ENCODE measurements at places on chromosomes 3 and 15.
A peak's percentile ranks its signal among the peaks of the same experiment; 100 is the strongest.

GRCh38 chr3:24155276-24155675, 210.2 kb downstream of the NR1D2 start:
- no peak for DNase-seq

DNA sequence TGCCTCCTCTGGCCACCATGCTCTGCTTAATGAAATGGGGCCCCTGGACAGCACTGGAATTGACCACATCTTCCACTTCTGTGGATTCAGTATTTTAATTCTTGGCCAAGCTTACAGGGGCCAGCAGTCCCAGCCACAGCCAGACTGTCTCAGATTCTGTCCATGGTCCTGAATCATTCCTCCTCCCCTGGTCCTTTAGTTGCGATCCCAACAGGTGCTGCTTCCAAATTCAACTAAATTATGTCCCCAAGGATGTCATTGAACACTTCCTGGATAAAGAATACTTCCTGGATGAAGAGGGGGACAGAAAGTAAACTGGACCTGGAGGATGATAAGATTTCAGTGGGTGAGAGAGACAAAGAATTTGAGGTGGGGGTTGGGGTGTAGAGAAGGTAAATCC, 111.1 kb upstream of the FOXB1 start:
- DNase-seq: peak; percentile 19

GRCh38 chr15:66700412-66700801, 1.6 kb upstream of the SMAD6 start:
- no peak for DNase-seq

DNA sequence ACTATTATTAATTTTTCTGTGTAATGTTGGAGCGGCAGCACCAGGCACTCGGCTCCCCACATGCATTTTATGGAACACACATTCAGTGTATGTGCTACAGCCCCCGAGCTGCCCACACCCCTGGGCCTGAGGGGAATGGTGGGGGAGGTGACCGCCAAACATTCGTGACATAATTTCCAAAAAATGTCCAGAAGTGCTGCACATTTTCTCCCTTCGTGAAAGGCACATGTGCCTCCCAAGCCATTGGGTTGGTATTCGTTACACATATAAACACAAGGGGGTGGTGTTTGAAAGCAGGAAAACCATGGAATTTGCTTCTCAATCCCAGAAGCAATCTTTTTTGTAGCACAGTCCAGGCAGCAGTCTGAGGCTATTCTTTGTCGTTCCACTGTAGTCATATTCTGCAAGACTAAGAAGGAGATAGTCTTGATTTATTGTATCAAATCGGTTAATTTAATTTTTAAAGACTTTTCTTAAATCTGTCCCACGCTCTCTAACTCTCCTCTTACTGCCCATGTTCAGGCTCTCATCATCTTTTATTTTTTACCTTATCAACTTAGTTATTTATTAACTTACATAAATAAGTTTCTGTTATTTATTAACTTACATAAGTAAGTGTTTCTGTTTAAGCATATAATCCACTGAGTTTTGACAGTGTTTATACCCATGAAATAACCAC, 39.2 kb upstream of the POLR2M start:
- peak; percentile 79 for DNase-seq

DNA sequence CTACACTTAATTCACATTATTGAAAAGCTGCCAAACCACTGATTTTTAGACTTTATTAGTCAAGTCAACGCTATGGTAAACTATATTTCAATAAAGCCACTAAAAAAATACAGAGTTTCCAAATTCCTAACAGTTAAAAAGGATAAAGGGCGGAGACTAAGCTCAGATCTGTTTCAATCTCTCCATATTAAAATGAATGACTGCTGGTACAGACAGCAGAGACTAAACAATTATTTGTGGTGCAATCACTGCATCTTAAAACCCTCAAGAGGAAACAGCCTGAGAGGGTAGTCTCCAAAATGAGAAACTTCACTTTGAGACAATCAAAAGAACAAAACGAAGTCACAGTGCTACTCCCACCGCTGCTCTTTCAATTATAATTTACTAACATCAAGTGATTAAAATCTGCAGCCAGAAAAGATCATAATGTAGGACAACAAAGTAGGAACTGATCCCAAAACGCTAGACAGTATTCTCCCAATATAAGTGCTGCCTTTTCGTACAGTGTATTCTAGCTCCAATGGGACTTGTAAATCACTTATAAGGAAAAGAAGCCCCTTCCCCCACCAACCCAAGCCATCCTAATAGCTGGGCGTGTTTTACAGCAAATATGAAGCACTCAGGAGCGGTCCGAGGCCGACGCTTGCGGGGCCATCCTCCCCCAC, 1.2 kb downstream of the UBP1 start:
- DNase-seq: no peak

GRCh38 chr15:85773970-85774369, 20.8 kb downstream of the KLHL25 start:
- no peak for DNase-seq

DNA sequence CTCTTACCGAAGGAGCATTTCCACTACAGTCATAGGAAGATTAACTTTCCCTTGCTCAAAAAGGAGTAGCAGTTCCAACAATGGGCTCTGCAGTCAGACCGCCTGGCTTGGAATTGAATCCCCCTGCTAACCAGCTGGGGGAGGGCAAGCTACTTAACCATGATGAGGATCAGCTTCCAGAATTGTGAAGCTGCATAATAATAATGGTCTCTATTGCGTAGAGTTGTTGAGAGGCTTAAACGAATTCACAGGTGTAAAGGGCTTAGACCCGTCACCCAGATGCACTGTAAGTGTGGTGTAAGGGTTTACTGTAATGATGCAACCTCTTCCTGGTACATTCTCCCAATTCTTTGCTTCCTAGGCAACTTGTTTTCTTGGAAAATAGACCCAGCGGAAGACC, 185.2 kb upstream of the RGMA start:
- DNase-seq: no peak

- DNase-seq: peak; percentile 77
Observed at GRCh38 chr15:49847423-49848281, 226.8 kb downstream of the DTWD1 start.

DNA sequence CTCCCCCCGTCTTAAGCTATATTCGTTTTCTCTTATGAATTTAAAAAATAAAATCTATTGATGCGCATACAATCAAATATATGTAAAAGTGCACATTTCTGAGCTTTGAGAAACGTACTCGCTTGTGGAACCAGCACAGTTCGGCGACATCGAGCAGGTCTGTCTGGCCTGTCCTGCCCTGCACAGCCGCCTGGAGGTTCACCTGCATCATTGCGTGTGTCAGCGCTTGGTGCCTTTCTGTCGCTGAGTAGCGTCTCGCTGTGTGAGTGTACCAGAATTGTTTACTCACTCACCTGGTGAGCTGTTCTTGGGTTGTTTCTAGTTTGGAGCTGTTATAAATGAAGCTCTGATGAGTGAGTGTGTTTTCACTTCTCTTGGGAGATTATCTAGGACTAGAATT, 104.0 kb downstream of the VGLL4 start:
- DNase-seq: no peak

- peak; percentile 94 for DNase-seq
Observed at GRCh38 chr3:16090024-16090423, 84.5 kb upstream of the GALNT15 start.

- DNase-seq: no peak
Observed at GRCh38 chr15:95659656-95660055, 670.8 kb upstream of the NR2F2 start.

GRCh38 chr3:42683875-42684598, 1.3 kb upstream of the KLHL40 start:
- peak; percentile 91 for DNase-seq

DNA sequence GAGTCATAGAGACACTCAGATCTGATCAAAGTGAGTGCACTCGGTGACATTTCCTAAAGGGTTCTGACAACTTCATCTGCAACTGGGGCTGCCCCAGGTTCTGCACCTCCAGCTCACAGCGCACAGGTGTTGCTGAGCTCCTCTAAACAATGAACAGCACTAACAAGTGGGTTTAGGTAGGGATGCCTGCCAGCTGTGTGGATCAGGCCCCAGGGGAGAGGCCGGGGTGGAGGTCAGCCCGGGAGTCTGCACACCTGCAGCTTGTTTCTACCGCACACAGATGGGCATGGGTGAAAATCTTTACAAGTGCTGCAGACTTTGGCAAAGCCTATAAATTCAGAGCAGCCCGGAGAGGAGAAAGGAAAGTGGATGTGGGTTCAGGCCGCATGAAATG, 355 bp downstream of the FBXW12 start:
- DNase-seq: no peak

DNA sequence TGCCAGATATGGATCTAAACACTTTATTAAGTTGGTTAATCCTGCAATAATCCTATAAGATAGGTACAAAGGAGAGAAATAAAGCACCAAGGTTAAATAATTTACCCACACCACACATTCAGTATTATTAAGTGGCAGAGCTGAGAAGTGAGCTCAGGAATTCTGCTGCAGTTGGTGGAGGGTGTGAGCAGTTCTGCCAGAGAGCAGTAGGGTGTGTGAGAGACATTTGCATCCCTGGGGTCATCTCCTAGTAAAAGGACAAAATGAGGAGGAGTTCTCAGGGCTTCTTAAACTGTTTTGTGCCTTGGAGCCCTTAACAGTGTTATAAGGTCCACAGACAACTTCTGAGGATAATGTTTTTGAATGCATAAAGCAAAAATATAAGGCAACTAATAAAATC, 484.5 kb downstream of the TAFA4 start:
- no peak for DNase-seq

DNA sequence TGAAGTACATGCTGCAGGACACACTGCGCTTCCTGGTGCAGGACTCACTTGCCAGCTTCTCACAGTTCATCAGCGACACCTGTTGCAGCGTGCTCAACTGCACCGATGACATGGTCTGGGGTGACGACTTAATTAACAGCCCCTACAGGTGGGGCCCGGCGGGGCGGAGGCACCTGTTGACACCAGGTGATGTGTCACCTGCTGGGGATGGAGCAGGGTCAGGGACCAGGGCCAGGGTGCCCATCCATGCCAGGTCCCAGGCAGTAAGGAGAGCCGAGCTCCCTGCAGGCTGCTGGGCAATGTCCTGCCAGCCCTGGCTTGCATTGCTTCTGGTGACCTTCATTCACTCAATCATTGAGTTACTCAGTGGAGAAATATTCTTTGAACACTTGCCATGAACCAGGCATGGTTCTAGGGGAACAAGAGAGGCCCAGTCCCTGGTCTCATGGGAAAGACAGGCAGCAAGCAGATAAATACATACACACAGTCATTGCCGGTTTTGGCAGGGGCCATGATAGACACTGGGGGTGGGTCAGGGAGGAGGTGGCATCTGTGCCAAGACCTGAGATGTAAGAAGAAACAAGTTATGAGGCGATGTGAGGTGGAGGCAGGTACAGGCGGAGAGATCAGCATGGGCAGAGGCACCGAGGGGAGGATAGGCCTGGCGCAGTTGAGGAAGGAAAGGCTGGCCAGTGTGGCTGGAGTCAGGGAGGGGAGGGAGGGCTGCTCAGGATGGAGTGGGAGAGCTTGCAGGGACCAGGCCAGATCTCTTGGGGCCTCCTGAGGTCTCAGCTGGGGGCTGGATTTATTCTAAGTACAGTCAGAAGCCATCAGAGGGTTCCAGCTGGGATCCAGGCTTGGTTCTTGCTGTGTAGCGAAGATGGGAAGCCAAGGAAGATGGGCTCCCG, 30.8 kb downstream of the DNAH1 start:
- peak; percentile 58 for DNase-seq

- peak; percentile 54 for DNase-seq
Observed at GRCh38 chr15:40985541-40986330, 32.5 kb downstream of the CHAC1 start.

GRCh38 chr3:25855266-25855784, 65.4 kb downstream of the OXSM start:
- peak; percentile 8 for DNase-seq

DNA sequence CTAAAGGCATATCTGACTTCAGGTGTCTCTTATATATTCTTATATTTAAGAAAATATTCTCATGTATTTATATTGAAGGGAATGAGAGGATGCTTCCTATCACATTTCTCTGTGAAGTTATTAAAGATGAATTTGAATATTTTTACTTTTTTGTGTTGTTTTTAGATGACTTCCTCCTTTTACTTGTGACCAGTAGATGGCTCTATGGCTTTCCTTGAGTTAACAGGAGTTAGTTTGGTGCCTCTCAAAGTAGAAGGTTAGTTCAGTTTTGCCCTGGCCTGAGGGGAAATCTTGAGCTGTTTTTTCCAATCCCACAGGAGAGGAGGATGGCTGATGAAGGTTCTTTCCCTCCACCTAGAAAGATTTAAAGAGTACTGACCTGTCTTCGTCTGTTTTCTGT, 80.7 kb downstream of the SQOR start:
- peak; percentile 51 for DNase-seq

GRCh38 chr3:66639809-66640356, 139.1 kb upstream of the LRIG1 start:
- DNase-seq: no peak

DNA sequence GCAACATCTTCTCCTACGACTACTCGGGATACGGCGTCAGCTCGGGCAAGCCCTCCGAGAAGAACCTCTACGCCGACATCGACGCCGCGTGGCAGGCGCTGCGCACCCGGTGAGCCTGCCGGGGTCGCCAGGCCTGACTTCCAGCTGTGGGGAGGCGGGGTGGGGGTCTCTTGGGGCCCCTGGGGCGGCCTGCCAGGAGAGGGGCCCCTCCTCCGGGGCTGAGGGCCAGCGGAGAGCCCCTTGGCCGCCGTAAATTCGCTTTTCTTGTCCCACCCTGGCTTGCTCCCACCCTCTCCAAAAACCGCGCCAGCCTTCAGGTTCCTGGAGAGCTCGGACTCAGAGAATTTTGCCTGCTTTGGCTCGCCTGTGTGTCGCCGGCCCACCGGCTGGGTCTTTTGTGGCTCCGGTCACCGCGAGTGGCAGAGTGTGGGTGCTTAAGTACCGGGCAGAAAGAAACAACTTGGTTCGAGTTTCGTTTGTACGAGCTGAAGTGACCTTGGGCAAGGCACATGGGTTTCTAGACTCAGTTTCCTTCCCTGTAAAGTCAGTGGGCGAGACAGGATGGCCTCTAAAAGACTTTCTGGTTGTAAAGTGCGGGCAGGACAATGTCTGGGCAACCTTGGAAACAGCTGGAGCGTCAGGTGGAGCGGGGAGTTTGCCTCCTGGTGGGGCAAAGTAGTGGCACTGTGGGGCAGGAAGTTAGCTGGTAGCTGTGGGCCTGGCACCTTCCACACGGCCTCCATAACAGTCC, 976 bp downstream of the ABHD17C start:
- DNase-seq: peak; percentile 34

DNA sequence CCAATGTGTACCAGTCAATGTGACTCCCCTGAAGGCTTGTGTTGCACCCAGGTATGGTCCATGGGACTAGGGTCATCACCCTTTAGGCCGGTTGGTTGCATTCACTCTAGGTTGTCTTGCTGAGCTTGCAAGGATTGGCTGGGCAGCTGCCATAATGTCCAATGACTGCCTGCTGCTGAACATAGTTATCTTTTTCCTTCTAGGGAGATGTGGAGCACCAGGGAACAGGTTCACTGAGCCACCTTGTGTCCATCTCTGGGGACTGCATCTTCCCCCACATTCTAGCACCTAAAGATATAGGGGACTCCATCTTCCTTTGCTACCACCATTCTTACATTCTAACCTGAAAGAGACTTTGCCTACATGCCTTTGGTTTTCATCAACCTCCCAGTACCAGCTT, 580.4 kb upstream of the TBL1XR1 start:
- DNase-seq: peak; percentile 46

DNA sequence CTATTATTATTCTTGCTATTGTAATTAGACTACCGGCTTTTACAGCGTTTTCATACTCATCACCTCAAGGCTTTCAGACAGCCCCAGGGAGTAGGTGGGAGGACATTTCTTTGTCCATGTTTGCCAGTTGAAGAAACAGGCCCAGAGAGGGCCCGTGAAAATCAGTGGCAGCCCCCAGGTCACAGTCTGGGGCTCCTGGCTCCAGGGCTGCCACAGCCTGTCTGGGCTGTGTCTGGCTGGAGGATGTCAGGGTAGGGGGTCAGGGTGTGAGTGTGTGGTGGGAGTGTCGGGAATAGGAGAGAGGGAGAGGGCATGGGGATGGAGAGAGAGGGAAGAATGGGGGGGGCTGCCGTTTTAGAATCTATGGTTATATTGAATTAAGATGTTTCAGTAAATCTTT, 118.2 kb upstream of the TLE3 start:
- DNase-seq: no peak

Data from cardiac fibroblast (primary cell).